Dermis microvascular lymphatic vessel endothelial cell (primary cell): ENCODE measurements at places on chromosomes 3 and 15. TPM values are rescaled to one million over a fixed set of nuclear protein-coding genes. Genes with fewer than 3 reads are reported as not detected.

TMEM207 gene
- not detected in 2 replicates for total RNA-seq

MME gene
- 1.3 and 2.3 TPM in 2 replicates for total RNA-seq

COL7A1 gene
- under 0.01 and 0.13 TPM in 2 replicates for total RNA-seq

MEIS2 gene
- 6.3 and 15.0 TPM in 2 replicates for total RNA-seq

DNA sequence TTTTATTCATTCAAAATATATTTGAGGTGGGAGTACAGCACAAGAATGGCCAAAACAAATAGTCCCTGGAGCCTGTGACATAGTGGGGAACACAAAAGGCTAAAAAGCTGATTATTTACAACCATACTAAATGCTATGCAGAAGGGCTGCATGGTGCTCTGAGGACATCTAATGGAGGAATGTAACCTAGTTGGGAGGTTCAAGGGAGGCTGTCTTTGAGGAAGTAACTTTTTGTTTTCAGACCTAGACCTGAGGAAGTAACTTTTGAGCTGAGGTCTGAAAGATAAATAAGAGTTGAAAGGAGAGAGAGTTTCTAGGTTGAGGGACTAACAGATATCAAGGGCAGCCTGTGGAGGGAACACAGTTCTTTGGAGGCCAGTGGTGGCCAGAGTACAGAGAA lies 34.8 kb upstream of the RASA2 start:
- peak; percentile 73 for DNase-seq
